Stimulated activated CD4-positive, alpha-beta T cell treated with anti-CD3 and anti-CD28 coated beads, TNF-alpha, amount 100 ng/mL, for 1 hour (primary cell): ENCODE measurements at places on chromosomes 7 and 10.

GRCh38 chr10:58240531-58240930 is 27.2 kb downstream of the IPMK start:
- DNase-seq, result no peak

DNA sequence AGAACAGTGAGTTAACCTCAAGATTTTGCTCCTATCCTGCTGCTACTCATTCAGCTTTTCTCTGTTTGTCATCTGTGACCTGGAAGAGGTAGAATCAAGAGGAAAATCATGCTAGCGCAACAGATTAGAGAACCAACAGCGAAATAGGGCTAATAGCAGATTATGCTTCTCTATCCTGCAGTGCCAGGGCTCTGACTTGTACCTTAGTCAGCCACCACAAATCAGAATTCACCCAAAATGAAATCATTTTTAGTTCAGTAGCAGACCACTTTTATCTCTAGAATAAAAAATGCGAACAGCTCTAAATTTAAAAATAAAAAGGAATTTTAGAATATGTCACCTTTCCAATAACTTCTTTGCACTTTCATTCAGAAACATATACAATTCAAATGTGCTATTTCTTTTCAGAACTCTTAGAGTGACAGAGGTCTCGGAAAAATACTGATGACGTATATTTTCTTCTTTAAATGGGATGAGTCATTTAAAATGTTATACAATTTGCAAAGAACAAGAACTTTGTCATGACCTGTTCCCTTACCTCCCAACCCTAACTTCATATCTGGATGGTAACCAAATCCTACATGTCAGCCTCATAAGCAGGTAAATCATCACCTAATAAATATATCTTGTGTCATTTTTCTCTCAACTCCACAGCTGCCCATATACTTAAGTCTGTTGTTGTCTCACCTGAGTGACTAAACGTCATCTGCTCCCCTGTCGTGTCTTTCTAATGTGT is 896.4 kb downstream of the PCDH15 start:
- no peak for DNase-seq

DNA sequence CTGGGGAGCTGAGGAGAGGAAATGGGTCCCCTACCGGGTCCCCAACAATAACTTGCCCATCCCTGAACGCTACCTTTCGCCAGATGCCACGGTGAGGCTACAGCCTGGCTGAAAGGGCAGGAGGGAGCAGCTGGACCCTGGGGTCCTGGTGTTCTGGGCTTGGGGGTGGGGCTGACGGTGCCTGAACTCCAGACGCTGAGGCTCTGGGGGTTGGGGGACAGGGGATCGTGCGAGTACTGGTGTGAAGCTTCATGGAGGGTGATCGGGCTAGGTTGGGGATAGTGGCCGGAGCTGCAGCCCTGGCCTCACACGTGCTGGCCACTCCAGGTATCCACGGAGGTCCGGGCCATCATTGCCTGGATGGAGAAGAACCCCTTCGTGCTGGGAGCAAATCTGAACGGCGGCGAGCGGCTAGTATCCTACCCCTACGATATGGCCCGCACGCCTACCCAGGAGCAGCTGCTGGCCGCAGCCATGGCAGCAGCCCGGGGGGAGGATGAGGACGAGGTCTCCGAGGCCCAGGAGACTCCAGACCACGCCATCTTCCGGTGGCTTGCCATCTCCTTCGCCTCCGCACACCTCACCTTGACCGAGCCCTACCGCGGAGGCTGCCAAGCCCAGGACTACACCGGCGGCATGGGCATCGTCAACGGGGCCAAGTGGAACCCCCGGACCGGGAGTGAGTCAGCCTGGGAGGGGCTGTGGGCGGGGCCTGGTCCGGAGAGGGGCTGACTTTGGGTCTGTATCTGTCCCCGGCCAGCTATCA is 8.3 kb downstream of the AEBP1 start:
- DNase-seq, result no peak

DNA sequence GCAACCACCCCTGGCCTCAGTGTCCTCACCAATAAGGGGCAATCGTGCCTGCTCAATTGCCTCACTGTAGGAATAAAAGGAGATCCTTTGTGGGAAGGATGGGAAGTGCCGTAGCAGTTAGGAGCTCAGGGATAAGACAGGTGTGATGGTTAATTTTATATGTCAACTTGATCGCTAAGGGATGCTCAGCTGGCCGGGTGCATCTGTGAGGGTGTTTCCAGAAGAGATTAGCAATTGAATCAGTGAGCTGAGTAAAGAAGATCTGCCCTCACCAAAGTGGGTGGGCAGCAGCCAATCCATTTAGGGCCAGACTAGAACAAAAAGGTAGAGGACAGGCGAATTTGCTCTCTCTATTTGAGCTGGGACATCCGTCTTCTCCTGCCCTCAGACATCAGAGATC is 46.3 kb downstream of the BUB3 start:
- no peak for DNase-seq

GRCh38 chr7:1331561-1332467 is 99.1 kb downstream of the UNCX start:
- DNase-seq, result no peak
